ENCODE measurements at places on chromosomes 13 and 19.

GRCh38 chr13:46053162-46054012 is 841 bp upstream of the ZC3H13 start:
- no peak for DNase-seq

DNA sequence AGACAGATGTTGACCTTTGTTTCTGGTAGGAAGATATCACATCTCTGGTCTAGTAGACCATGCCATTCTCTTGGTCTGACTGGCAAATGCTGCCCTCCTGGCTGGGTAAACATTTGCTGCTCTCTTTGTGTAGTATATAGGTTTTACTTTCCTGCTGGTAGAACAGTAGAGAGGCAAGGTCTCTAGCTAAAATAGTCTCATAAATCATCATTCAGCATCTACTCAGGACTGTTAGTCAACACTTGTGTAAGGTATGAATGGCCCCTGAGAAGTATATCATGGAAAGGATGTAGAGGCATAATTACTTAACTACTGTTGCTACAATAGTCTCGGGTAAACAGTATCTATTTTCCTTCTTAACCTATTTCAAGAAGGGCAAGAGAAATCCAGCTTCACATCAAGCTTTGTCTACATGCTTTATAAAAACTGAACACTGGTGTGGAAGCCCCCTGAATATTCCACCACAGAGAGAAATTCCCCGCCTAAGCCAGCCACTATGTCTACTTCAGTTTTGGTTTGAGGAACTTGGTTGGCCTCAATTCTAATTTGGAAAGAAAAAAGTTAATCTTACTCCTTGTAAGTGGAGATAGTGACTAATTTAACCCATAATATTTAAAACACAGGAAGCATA is 18.4 kb upstream of the MYCBP2 start:
- peak; percentile 70 for DNase-seq

- no peak for DNase-seq
These were observed 71.4 kb downstream of the LRCH1 start for GRCh38 chr13:46624353-46624752.

DNA sequence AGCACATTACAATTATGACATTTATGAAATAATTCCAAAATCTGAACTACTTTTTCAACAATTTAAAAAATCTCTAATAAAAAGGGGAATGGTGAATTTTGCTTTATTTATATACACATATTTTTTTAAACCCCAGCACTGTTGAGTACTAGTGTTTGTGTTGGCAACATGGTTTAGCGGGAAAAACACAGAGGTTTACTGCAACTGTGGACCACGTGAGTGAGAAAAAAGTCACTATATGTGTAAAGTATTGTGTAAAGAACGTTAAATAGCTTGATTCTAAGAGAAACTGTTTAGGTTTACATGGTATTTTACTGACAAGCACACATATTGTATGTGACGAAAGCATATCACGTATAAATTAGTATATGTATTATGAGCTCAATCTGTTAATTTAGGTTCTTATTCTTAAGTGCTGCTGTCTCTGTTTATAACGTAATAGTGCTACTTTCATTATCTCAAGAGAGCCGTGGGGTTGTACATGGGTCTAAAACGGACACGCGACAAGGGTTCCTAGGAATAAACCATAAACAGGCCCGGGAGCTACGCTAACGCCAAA is 617 bp downstream of the SKA3 start:
- DNase-seq = no peak

DNA sequence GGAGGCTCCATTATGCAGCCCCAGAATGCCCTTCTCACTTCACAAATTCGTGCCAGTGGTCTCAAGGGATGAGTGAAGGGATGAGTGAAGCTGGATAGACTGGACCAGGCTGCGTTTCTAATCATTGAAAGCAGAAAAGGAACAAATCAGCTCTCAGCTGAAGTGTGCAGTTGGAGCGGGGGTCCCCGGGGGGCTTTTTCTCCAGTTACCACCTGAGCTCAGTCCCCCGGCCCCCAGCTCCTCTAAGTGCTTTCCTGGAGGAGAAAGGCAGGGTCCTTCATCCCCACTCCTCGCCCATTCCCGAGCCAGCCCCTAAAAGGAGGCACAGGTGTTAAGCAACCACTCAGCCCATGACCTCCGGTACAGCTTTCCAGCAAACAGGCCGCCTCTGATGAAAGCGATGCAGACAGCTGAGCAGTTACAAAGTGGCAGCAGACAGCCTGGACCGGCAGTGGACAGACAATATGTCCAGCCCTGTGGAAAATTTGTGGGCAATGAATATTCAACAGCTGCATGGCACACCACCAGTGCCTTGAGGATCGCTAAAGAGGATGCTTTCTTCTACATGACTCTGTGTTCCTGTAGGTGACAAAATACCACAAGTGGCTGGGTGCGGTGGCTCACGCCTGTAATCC is 110.7 kb upstream of the UBL3 start:
- DNase-seq = no peak
